Brain microvascular endothelial cell (primary cell): ENCODE measurements at places on chromosomes 7 and 10.

DNA sequence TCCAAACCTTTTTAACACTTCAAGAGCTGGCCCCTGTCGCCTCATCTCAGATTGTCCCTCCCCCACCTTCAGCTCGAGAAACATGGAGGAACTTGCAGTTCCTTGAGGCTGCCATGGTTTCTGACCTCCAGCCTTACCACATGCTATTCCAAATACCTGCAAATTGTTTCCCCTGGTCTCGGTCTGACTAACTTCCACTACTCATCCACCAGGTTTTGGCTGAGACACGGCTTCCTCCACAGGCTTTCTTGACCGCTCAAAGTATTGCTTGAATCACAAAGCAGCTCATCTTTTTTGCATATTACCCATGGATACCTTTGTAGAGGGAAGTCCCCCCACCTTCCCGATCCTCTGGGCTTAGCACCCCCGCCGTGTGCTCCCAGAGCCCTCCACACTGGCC lies 5.2 kb upstream of the SAMD8 start:
- DNase-seq = no peak

DNA sequence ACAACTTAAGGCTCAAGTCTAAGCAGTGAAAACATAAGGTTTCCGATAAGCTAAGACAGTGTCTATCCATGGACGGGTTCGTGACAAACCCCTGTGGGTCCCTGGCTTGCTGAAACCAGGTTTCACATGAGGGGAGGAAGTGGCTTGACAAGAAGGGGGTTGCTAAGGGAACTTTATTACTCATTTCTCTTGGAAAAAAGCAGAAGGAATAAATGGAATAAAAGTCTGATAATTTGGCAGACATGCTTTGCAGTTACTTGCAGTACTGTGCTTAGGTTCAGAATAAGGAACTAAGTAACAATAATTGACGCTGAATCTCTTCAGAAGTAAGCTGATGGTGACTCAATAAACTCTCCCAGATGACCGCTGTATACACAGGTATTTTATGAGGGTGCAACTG lies 34.7 kb downstream of the RBM17 start:
- no peak for DNase-seq

- peak; percentile 27 for DNase-seq
Measured at GRCh38 chr7:35792873-35793489, 7.9 kb upstream of the SEPTIN7 start.

DNA sequence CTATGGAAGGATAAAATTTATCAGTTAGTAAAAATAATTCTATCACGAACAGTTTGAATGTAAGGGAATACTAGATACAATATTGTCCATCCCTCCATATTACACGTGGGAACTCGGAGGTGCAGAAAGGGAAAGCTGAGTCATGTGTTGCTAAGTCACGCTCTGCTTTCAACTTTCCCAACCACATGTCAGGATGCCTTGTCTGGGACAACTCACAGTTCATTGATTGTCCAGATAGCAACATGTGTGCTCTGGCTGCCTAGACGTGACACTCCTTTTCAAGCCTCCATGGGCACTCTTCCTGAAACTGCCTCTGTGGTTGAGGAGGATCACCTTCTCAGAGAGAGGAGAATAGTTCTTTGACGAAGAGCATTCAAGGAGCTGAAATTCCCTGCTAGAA lies 808.1 kb downstream of the GRID1 start:
- DNase-seq = no peak

DNA sequence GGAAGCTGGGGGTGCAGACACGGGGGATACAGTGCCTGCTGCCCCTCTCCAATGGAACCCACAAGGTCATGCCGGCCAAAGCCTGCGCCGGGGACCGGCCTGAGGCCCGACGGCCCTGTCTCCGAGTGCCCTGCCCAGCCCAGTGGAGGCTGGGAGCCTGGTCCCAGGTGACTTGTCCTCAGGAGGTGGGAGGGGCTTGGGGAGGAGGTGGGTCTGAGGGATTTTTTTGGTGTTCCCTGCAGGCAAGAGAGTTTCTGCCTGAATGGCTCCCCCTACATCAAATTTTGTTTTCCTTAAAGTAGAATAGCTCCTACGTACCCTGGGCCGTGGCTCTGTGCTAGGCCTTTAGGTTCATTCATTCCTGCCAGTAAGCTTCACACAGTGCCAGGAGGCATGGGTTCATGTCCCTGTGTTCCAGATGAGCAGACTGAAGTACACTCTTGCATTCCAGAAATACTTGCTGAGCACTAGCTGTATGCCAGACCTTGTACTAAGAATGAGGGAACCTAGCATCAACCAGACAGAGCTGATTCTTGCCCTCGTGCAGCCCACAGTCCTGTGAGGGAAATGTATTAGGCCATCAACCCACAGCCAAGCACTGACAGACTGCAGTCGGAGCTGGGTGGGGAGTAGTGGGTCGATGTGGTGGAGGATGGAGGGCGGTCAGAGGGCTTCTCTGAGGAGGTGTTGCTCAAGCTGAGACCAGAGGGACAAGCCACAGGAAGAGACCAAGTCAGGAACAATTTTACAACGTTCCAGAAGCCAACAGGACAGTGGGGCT lies 31.1 kb downstream of the TBATA start:
- DNase-seq = no peak
